ENCODE measurements at places on chromosomes 2 and 18.

- no peak for DNase-seq
These were observed 17.7 kb downstream of the SLC66A2 start for GRCh38 chr18:79933765-79934164.

DNA sequence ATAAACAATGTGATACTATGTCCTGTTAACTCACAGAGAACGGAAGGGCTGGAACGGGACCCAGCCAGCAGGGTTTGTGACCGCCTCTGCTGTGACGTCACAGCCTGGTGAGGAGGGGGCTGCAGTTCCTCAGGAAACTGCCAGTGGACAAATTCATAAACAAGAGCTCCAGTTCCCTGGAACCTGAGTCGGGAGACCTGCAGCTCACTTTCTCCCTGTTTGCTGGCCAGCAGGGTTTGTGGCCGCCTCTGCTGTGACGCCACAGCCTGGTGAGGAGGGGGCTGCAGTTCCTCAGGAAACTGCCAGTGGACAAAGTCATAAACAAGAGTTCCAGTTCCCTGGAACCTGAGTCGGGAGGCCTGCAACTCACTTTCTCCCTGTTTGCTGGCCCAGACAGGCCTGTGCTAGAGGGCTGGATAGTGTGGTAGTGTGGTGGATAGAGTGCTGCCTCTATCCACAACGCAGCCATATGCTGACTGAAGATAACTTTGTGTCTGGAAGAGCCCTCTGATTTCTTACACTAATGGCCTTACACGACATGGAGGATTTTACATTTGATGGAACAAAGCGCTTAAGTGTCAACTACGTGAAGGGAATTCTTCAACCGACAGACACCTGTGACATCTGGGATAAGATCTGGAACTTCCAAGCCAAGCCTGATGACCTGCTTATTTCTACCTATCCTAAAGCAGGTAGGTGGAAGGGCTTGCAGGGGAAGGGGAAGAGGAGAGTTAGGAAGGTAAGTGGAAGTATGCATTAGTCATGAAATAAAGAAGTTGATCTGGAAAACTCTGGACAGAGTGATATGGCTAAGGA is at the start of gene SULT1C4:
SULT1C4 (plus strand) TSS at position 140 of the 816 bp plus-strand sequence; CDS start at position 524, 384 bp downstream.
- no peak for DNase-seq

DNA sequence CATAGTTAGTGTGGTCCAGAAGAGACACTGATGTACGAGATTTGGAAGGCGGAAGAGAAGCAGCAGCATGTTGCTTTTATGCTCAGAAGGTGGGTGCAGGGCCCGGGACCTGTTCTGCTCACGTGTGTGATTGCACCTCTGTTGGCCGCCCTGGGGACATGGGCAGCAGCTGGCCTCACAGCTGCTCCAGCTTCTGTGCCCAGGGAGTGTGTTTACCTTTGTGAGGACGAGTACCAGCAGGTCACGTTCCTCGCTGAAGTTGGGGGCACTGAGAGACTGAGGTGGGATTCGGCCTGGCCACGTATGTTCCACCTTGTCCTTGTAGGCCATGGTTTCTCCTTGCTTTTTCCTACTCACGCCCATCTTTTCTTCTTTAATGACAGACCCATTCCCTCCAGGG is 86.3 kb downstream of the PMAIP1 start:
- DNase-seq = no peak

GRCh38 chr2:75333646-75334045 is 134.3 kb upstream of the TACR1 start:
- DNase-seq = no peak

DNA sequence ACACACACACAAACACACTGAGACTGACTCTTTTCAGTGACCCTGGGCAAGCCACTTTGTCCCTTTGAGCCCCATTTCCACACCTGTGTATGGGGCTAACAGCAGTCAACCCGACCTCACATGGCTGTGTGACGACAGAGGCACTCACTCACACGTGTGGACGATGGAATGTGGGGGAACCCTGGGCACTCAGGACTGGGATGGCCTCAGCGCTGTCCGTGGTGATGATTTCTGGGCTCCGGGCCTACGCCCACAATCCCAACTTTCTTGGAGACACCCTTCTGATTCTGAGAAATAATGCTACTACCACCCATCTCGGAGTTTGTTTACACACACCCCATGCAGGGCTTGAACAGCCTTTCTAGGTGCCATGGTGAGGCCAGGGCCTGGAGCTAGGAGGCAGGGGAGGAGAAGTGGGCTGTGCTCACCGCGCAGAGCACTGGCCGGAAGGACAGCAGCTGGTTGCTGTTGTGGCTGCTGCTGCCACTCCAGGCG is 1.5 kb downstream of the CRYBA2 start:
- no peak for DNase-seq

GRCh38 chr2:101185656-101186055 is 34.5 kb upstream of the TBC1D8 start:
- DNase-seq = no peak

GRCh38 chr2:11571170-11571569 is 37.3 kb downstream of the GREB1 start:
- DNase-seq = no peak

DNA sequence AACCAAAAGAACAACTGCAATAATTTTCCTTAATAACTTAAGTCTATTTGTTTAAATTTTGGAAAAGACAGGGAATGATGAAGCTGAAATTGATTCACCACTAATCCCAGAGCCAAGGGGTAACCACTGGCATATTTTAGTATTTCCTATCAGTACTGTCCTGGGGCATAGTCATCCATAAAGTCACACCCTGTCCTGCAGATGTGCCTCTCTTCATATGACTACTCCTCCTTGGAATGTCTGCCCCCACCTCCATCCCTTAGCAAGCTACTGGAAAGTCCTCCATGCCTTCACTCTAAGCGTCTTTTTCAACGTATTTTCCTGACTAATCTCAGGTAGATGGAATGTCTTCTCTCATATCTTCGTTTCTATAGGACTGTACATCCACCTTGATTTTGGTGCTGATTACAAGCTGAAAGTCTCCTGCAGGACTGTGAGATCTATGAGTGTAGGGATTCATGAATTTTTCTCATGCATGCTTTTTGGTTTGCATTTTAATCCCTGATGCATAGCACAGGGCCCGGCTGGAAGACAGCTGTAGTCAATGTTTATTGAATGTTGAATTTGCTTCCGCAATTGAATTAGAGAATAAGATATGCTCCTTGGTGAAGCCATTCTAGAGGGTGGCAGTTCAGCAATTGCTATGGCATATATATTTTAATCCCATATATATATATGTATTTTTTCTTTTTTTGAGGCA is 85.6 kb downstream of the MOGAT1 start:
- DNase-seq = no peak

DNA sequence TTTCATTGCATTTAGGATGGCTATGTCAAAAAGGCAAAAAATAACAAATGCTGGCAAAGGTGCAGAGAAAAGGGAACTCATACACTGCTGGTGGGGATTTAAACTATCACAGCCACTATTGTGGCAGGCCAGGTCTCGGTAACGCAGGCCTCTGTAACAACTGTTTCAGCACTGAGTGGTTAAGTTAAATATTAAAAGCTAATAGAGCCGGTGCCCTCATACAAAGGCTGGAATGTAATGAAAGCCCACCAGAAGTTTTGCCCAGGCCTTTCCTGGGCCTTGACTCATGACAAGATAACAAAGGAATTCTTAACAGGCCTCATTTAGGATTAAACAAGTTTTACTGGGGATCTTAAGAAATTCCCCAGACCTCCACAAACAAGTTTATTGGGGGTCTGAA is 10.7 kb downstream of the MERTK start:
- DNase-seq = no peak
